ENCODE measurements at places on chromosomes 7 and 10. TPM values are rescaled to one million over a fixed set of nuclear protein-coding genes. Genes with fewer than 3 reads are reported as not detected.

TMEM229A gene
- total RNA-seq: not detected

KCNH2 gene
- total RNA-seq: not detected

SFMBT2 gene
- total RNA-seq: 5.8 TPM

EN2 gene
- not detected for total RNA-seq

NACAD gene
- total RNA-seq: 2.4 TPM

SYT15 gene
- total RNA-seq: 2.8 TPM

ABI1 gene
- total RNA-seq: 38.2 TPM

CPN1 gene
- total RNA-seq: not detected

FAM221A gene
- 10.9 TPM for total RNA-seq

SEPTIN7 gene
- total RNA-seq: 184 TPM

VAX1 gene
- total RNA-seq: not detected

CSTF2T gene
- total RNA-seq: 19.9 TPM

CACNA2D1 gene
- 125 TPM for total RNA-seq

WASHC2A gene
- 43.5 TPM for total RNA-seq

GPR158 gene
- total RNA-seq: not detected

PON1 gene
- not detected for total RNA-seq

OR9A4 gene
- not detected for total RNA-seq

PRLHR gene
- not detected for total RNA-seq

VSTM4 gene
- 18.0 TPM for total RNA-seq

All from subcutaneous adipose tissue (tissue), 4 donors.